Fibroblast of mammary gland (primary cell): ENCODE measurements at places on chromosomes 3 and 15.

DNA sequence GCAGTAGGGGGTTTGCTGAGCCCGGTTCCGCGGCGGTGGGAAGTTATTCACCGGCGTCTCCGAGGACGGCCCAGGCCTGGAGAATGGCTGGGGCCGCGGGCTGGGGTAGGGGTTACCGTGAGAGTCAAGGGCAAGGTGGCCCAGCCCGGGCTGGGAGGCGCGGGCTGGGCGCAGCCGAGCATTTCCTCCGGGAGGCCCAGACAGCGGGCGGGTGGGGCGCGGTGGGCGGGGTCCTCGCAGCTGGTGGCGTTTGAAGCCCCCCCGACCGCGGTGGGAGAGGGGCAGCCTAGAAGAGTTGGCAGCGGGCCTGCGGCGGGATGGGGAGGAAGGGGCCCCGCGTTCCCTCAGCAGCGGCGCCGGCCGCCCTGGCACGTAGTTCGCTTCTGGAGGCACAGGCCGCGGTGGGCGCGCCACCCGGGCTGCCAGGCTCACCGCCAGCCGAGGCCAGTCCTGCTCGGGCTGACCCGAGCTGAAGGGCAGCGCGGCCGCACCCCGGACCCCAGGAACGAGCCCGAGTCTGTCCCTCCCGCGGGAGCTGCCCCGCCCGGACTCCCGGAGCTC lies 960 bp upstream of the KLF13 start:
- DNase-seq = no peak

DNA sequence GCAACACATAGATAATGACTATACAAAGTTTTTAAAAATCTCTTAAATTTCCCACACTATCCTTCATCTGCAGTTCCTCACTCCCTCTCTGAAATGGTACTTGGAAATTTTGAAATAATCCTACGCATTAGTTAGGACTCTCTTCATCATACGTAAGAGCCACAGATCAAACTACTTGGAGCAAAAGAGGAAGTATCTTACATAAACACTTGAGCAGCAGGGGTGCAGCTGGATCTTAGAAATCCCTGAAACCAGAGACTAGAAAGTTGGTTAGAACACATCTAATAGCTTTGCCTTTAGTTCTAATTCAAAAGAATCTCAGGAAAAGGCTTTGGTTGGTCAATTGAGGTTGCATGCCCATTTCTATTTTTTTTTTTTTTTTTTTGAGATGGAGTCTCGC lies 38.8 kb upstream of the ZNF445 start:
- DNase-seq = no peak

DNA sequence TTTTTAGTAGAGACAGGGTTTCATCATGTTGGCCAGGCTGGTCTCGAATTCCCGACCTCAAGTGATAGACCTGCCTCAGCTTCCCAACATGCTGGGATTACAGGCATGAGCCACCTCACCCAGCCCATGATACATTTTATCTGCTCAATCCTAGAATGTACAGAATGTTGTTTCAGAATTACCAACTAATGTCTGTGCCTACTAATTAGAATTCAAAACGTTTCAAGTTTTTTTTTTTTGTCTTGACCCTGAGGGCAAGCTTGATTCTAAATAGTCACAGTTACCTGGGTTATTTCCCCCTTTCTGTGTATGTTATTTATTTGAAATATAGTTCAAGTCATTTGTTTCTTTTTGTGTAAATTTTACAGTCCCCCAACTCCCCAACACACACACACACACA lies 5.3 kb upstream of the KIF23 start:
- no peak for DNase-seq

DNA sequence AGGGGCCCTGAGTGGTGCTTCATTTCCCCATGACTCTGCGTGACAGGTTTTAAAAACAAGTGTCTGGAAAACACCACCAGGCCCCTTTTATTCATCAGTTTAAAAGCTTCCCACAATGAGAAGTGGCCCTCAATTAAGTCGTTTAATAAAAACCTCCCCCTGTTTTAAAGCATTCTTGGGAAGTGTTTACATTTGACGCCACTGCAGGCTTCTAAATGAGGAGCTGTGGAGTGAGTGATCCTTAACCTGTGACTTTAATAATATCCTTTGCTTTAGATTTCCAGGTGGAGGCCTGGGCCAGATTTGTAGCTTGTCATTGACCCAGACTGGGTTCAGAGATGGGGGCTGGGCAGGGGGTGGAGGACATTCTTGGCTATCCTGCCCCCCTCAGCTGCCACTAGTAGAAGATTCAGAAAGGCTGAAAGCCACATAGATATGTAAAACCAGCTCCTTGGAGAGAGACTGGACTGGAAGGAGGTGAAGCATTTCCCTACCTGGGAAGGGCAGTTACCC lies 11.3 kb downstream of the CGNL1 start:
- no peak for DNase-seq

- DNase-seq = no peak
Observed at GRCh38 chr3:43061101-43061895, 44.6 kb downstream of the POMGNT2 start.

DNA sequence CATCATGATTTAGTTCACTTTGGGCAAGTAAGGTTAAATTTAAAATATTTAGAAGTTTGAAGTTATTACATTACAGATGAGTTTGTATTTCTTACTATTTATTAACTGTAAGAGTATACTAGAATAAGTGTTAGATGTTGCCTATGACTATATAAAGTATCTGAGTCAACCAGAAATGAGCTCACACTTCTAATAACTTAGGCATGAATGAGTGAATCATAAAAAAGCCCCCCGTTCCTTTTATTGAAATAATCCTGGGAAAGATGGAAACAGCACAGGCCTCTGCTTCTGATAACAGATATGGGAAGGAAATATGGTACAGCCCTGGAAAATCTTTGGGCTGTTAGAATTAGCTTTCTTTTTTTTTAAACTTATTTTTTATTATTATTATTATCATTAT lies 66.6 kb upstream of the TGFBR2 start:
- peak; percentile 74 for DNase-seq

- no peak for DNase-seq
Observed at GRCh38 chr15:76991048-76991447, 3.9 kb upstream of the PSTPIP1 start.

DNA sequence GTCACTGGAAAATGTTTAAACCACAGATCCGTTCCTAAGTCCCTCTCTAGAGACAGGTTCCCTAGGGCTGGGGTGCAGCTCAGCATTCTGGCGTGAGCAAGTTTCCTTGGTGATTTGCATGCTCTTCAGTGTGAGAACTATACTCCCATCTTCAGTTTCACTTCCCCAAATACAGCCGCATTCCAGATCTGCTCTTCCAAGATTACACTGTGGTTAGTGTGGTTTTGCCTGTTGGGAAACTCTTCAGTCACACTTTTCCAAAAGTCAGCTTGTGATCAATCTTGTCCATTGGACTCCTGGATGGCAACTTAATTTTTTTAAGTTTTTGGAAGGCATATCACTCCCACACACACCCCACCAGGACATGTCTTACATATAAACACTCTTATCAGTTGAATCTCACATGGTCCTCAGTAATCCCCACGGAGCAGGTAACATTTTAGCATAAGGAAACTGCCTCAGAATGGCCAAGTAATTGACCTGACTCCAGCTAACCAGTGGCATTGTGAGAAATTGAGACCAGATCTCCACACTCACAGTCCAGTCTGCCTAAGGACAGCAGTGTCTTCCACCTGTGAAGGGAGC lies 33.5 kb upstream of the PTPN23 start:
- peak; percentile 65 for DNase-seq

DNA sequence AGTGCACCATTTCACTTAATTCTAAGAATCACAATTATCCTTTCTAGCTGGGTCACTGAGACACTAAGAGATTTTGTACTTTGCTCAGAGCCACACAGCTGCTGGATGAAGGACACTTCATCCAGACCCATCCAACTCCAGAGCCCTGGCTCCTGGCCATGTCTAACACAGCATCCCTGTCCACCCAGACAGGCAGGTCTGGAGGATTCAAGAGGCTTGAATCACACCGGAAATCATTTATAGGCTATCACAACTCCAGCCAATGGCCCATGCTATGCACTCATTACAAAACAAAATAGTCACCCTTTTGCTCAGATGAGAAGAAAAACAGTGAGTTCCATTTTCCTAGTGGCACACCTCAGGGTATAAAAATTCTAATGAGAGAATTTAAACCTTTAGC lies 198.2 kb upstream of the LMCD1 start:
- peak; percentile 4 for DNase-seq

DNA sequence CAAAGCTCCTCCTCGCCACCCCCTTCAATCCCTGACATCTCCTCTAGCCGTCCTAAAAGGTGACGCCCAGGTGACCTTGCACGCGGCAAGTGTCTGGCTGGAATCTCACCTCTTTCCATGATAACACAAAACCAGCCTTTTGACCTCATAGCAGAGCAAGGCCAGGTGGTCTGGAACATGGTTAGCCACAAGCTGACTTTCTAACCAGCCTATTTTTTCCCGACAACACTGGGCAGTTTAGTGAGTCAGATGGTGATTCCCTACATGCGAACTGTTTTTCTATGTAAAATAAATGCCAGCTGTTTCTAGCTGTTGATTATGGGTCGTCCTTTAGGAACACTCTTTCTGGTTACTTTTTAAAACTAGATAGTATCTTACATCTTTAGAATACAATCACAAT lies 243.0 kb downstream of the CD47 start:
- no peak for DNase-seq

GRCh38 chr3:46943237-46944187 lies 33.0 kb downstream of the CCDC12 start:
- DNase-seq = no peak

DNA sequence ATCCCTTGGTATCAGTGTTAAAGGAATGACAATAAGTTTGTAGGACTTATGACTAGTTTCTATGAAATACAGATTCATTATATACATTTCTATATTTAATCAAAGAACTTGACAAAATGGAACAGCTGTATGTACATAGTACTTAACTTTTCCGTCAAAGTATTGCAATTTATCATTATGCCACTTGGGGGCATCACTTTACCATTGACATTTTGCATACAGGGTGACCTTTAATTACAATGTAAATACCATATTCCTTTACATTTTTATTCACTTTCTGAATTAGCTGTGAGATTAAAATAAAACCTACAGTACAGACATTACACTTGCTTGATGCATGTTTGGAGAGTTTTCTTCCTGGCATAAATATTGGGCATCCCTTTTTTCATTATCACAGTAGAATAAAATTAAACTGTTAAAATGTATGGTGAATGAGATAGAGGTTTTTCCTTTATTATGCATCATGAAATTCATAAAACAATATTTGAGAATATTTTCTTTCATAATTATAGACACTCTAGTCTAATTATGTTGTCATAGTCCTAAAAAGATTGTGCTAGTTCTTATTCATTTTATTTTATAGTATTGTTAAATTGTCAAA lies 6.9 kb downstream of the NEK11 start:
- peak; percentile 64 for DNase-seq

DNA sequence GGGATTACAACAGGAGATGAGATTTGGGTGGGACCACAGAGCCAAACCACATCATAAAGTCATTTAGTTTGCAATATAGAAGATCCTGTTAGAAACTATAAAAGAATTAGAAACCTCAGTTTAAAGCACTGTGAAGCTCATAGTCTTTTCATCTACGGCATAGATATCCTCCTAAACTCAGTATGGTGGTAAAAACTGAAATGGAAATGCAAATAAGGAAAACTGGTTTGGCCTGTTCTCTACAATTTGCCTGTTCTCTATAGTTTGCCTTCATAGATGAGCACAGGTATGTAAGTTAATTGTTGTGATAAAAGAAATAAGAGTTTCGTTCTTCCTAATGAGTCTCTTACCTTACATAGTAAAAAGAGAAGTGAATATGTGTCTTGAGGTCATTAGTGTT lies 331.6 kb upstream of the ARL6 start:
- DNase-seq = no peak

- peak; percentile 81 for DNase-seq
Observed at GRCh38 chr15:48472756-48473155, 141.5 kb downstream of the DUT start.

DNA sequence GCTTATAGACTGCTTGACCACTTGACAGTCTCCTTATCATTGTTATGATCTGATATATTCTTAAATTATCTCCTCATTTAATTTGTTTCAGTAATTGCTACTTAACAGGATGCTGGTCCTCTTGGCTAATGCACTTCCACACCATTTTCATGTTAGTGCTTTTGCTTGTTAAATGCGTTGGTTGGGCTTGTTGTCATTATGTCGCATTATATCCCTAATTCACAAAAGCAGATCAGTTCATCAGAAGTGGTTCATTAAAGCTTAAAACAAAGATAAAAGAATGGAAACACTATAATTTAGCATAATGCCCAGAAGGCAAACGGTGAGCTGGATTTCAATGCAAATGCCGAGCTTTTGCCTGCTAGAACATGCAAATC lies 17.1 kb upstream of the EHHADH start:
- no peak for DNase-seq

DNA sequence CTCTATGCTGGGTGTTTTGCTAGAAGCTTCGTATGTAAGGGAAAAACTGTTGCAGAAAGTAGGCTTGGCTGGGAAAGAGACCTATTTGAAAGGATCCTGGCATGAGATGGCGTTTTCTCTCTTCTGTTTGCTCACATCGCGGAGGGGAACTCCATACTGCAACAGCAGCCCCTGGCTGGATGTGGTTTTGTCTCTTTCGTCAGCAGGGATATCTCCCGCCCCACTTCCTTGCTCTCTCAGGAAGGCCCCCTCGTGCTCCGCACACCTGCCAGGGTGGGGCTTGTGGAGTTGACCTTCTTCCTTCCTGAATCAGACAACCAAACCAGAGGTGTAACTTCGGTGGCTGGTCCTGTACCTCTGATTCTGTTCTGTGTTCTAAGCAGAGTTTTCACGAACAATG lies 26.4 kb upstream of the MYZAP start:
- no peak for DNase-seq

DNA sequence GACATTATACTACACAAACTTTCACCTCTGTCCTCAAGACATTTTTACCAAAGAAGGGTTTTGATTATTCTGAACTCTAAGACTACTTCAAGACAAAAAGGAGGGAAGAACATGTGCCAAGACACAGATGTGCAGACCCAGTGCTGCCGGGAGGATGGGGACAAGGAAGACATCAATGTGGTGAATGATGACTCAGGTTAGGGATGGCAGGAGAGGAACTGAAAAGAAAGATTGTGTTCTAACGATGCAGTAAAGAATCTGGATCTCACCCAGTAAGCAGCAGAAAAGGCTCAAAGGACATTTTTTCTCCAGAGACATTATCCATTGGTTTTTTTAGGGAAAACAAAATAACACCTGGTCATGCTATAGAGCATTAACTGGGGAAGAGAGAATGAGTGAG lies 449.9 kb upstream of the NR2F2 start:
- DNase-seq = peak; percentile 18

DNA sequence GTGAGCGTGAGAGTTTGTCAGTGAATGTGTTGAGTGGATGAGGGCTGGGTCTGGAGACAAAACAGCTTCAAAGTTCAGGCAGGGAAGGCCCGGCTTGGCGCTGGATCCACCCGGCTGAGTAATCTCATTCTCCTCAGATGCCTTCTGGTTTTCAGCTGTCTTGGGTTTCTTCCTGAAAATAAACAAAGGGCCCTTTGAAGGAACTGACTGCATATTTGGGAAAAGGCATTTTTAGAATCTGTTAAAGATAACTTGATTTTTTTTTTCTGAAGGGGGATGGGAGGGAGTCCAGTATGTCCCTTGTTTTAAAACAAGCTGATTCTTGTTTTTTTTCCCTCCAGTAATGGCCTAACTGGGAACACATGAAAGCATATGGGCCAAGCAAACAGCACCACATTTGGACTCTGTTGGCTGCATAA lies 86.4 kb downstream of the TIGIT start:
- DNase-seq = peak; percentile 88
